Activated T-cell treated with anti-CD3 and anti-CD28 coated beads, Interleukin-2, amount 50 U/mL, for 72 hours (primary cell): ENCODE measurements at places on chromosomes 7 and 10. TPM values are rescaled to one million over a fixed set of nuclear protein-coding genes. Genes with fewer than 3 reads are reported as not detected.

The FZD1 gene
- 0.21 TPM for total RNA-seq

The PAPOLB gene
- total RNA-seq: 0.05 TPM

The CYP2C18 gene
- total RNA-seq: 3.1 TPM

The NUTM2B gene
- total RNA-seq: 0.51 TPM

The ERVW-1 gene
- not detected for total RNA-seq

The ARHGEF5 gene
- total RNA-seq: 16.8 TPM

The MAT1A gene
- not detected for total RNA-seq

The NODAL gene
- total RNA-seq: not detected

The CBLL1 gene
- total RNA-seq: 44.6 TPM

The CALML5 gene
- total RNA-seq: not detected

The TRPV5 gene
- 0.09 TPM for total RNA-seq

The CLDN15 gene
- total RNA-seq: 28.7 TPM

The CCL24 gene
- not detected for total RNA-seq

The LRIT1 gene
- total RNA-seq: not detected

The IGFBP1 gene
- total RNA-seq: not detected

The SGCE gene
- total RNA-seq: 1.6 TPM
